H7 (cell line): ENCODE measurements at places on chromosomes 2 and 18.

DNA sequence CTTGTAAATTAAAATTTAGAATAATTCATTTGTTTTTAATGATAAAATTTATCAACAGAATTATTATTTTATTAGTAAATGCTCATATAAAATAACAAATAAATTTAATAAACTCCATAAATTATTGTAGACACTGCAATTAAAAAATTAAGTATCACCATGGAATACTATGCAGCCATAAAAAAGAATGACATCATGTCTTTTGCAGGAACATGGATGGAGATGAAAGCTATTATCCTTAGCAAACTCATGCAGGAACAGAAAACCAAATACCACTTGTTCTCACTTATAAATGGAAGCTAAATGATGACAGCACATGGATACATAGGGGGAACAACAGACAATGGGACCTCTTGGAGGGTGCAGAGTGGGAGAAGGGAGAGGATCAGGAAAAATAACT lies 29.7 kb upstream of the DSG3 start:
- DNase-seq = no peak

DNA sequence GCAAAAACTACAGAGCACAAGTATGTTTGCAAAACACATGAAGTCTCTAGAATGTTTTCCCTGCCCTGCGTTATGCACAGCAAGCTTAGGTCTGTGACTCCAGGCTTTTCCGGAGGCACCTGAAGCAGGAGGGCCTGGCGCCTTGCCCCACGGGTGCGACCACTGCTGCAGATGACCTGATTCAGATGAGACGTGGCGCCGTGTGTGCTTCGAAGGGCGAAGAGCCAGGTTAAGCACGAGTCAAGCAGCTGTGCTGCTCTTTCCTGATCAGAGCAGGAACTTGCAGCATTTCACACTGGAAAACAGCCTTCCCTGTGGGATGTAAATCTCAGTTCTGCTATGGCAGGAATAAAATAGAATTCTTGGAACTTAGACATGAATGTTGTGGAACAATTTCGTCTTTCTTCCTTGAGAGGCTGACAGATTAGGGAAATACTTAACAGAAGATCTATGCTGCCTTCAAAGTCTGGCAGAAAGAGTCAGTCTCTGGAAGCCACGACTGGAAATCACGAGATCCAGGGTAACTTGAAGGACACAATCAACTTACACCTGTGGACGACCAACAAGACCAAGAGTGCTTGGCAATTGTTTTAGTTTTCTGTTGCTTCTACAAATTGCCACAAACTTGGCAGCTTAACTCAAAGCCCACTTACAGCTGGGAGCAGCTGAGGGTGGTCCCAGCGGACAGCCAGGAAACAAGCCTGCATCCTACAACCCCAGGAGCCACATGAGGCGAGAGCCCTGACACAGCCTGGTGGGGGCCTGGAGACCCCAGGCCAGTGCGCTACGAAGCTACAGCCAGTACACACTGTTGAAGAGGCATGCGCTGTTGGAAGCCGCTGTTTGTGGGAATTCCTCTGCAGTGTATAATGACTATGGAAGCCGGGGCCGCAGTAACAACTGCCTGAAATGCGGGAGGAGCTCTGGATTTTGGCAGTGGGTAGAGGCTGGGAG lies 42.9 kb downstream of the EIPR1 start:
- no peak for DNase-seq

DNA sequence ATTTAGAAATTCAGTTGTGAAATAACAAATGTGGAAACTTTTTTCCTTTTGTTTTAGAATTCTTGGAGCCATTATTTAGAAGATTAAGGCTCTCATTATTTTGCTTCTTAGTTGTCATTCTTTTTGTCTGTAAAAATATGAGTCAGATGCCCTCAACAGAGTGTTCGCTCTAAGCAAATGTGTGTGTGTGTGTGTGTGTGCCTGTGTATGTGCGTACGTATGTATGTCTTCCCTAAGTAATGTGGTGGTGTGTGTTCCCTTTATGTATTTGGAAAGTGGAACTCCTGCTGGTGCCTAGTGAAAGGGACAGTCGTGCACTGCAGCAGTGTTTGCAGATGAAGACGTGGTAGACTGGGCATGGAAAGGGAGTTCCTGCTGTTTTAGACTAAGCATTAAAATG lies 27.5 kb downstream of the ZNF407 start:
- DNase-seq = no peak

GRCh38 chr2:168241208-168241607 lies 6.2 kb downstream of the STK39 start:
- DNase-seq = no peak

- DNase-seq = no peak
Observed at GRCh38 chr2:172455121-172455515, 27.7 kb downstream of the ITGA6 start.
